CD4-positive, alpha-beta T cell treated with Interleukin-17A for 1 hour (primary cell): ENCODE measurements at places on chromosomes 3 and 15.

GRCh38 chr3:157460253-157460652, 23.6 kb downstream of the PTX3 start:
- DNase-seq = no peak

DNA sequence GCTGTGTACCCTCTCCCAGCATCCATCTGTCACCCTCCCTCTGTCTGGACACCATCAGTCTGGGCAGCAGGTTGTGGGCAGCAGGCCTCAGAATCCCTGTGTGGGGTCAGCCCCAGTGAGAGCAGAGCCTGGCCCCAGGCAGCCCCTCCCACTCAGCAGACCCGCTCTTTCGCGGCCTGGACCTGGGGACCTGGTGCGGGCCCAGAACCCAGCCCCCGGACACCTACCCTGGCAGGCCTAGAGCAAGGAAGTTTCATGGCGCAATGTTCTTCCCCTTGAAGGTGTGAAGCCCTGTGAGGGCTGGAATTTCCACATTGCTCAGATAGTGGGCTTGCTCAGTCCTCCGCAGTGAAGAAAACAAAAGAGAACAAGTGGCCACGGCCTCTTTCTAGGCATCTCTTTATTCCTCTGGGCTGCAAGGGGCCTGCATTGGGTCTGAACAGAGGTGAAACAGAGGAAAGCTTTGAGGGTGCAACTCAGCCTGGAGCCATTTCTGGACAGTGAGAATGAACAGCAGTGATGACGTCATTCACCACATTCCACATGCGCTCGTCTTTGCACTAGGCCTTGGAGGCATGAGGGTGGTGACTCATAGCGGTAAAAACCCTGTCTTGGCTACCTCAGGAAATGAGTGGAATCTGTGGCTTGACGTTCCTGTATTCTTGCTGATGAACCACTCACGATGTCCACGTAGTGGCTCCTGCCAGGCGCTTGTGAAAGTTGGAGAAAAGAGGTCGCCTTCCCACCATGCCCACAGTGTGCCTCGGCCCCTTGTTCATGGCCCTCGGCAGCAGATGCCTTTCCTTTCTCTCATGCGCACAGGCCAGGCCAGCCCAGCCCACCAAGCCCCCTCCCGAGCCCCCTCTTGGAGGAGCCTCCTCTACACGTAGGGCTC, 66.1 kb downstream of the SLC30A4 start:
- DNase-seq = peak; percentile 84

GRCh38 chr3:57500506-57500905, 43.6 kb downstream of the DNAH12 start:
- DNase-seq = no peak

GRCh38 chr15:62637574-62637897, 405.0 kb upstream of the TPM1 start:
- DNase-seq = no peak

GRCh38 chr3:69324362-69325025, 61.4 kb downstream of the FRMD4B start:
- peak; percentile 10 for DNase-seq

- DNase-seq = no peak
Measured at GRCh38 chr3:111976254-111976653, 2.6 kb upstream of the ABHD10 start.

GRCh38 chr3:176867681-176868663, 329.3 kb downstream of the TBL1XR1 start:
- no peak for DNase-seq

DNA sequence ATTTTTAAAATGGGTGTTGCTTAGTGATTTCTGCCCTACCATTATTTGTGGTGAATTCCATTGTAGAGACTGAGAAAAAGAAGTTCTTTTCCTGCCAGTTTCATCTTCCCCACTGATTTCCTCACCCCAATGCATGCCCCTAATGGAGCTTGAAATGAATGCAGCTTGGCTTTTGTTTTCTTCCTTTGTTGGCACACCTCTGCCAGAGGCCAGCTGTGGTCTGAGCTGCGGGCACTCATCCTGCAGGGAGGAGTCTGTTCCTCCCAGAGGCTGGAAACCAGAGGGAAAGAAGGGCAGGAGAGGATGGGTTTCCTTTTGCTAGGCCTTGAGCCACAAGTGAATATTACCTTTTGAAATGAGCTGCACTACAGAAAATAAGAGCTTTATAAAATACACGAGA, 9.3 kb upstream of the ST8SIA2 start:
- DNase-seq = no peak

DNA sequence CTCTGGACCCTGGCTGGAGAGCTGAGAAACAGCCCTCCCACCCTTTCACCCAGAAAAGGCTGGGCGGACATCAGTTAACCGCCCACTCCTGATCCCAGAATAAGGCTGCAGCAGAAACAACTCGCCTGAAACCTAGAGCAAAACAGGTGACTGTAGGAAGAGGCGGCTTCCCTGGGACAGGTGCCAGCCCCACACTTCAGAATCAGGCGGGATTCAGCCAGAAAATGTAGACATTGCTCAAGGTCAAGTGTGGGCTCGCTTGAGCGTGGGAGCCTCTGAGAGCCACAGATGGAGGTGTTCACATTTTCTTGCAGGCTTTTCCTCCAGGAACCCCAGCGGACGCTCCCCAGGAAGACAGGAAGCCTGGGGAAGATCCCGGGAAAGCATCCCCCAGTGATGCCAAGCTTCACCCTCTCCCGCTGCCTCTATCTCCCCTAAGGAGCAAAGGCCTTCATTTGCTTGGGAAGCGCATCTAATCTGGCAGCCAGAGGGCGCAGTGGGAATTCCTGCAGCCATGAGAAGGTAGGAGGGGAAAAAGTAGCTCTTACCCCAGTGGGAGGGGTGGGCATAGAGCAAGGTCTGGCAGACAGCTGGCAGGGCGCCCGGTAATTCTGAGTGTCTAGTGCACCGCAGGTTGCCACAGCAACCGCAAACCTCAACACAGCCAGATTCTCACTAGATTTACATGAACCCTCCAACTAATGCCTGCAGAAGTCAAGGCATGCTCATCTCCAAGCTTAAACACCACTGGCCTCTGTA, 77.7 kb downstream of the OCA2 start:
- DNase-seq = no peak
